Peyer's patch (tissue), 4 donors: ENCODE measurements at places on chromosomes 13 and 19. TPM values are rescaled to one million over a fixed set of nuclear protein-coding genes. Genes with fewer than 3 reads are reported as not detected.

The WTIP gene
- 1.2 TPM for total RNA-seq

GRCh38 chr19:5605362-5605761 lies 17.2 kb downstream of the SAFB2 start:
- peaks cover 9% of the 10 kb centered on the region for H3K4me1 ChIP-seq
- no peaks in the 10 kb centered on the region for H3K27me3 ChIP-seq

GRCh38 chr19:48249502-48250014 lies 6.2 kb downstream of the CARD8 start:
- H3K36me3 ChIP-seq: no peaks in the 10 kb centered on the region
- H3K27me3 ChIP-seq: no peaks in the 10 kb centered on the region
- DNase-seq: peak; percentile 87
- H3K4me3 ChIP-seq: peak overlapping the region; percentile 43
- peak overlapping the region; percentile 80 for H3K27ac ChIP-seq

DNA sequence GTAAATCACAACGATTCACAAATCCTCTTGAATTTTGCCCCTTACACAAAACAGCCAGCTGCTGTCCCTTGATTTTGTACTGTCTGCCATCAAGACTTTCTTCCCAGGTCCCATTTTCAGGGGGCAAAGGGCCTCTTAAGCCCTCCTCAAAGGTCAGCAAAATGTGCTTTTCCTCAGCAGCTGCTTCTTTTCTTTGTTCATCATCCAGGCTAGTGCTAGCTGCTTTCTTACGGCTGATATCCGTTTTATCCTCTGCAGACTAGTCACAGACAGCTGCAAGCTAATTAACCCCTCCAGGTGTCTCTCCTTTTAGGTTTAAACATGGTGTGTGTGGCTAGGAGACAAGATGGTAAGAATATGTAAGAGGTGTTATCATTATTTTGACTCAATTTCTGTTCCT lies 90.9 kb downstream of the NALCN start:
- no peaks in the 10 kb centered on the region for H3K4me1 ChIP-seq
- H3K4me3 ChIP-seq: no peak overlapping the region
- no peaks in the 10 kb centered on the region for H3K36me3 ChIP-seq

DNA sequence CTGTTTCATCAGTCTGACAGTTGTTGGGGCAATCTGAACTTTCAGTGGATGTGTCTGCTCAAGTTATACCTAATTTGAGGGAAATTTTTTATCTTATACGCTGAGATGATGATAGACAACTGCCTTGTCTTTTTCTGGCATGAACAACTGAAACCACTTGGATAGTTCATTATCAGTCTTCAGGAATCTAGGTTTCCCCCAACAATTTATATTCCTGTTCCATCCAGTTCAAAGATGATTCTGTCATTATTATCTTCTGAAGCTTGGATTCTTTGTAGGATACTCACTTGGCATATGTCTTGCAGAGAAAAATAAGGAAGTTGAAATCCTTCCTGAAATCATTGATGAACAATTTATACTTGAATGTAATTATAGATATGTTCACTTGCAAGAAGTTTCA lies 193.7 kb downstream of the LMO7 start:
- H3K36me3 ChIP-seq: peaks cover 28% of the 10 kb centered on the region
- H3K4me1 ChIP-seq: no peaks in the 10 kb centered on the region
- no peak overlapping the region for H3K27ac ChIP-seq
- DNase-seq: no peak
- no peaks in the 10 kb centered on the region for H3K27me3 ChIP-seq
- no peak overlapping the region for H3K4me3 ChIP-seq

- H3K36me3 ChIP-seq: no peaks in the 10 kb centered on the region
- H3K4me1 ChIP-seq: no peaks in the 10 kb centered on the region
- no peak overlapping the region for H3K4me3 ChIP-seq
These were observed 828.1 kb downstream of the PCDH9 start for GRCh38 chr13:66402066-66402465.

GRCh38 chr13:21825801-21826200 lies 154.9 kb downstream of the FGF9 start:
- no peaks in the 10 kb centered on the region for H3K36me3 ChIP-seq
- H3K4me3 ChIP-seq: no peak overlapping the region
- H3K27ac ChIP-seq: no peak overlapping the region
- H3K27me3 ChIP-seq: no peaks in the 10 kb centered on the region
